ENCODE measurements at places on chromosomes 3 and 15. TPM values are rescaled to one million over a fixed set of nuclear protein-coding genes. Genes with fewer than 3 reads are reported as not detected.

DNA sequence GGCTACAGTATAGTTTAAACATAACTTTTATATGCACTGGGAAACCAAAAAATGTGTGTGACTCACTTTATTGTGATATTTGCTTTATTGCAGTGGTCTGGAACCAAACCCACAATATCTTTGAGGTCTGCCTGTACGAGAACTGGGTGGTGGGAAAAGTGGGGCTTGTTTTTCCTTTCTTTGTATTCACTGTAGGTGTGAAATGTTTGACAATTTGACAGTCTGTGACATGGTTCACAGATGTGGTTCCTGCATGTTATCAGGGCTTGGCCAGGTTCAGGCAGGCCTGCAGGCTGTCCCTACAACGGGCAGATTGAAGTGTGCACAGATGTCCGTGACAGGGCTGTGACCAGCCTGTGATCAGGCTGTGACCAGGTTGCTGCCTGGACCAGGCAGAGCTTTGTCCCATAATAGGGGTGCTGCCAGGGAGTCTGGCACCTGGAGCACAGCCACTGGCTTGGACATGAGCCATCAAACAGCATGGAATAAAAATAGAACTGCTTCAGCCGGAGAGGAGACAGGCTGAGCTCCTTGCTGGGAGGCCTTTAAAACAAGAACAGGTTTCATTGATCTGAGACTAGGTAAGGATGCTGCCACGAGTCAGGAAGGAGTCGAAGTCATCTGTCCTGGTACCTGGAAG lies 61.0 kb downstream of the KLF13 start:
- H3K4me3 ChIP-seq, result peak overlapping the region; percentile 53
- DNase-seq, result peak; percentile 51

DNA sequence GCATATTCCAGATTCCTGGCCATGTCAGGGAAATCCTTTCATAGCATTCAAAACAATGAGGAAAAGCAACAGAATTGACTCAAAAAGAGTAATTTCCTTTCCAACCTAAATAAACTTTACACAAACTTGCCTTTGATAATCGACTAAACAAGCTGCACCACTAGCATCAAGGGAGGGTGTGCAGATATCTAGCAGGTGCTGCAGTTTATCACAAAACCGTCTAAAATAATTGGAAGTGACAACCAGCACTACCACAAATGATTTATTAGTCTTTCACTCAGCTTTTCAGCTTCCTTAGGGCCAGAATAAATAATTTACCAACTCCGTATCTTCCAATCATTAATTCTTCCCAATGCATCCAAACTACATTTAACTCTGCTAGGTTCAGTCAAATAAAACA lies 71.7 kb downstream of the TBC1D5 start:
- no peak overlapping the region for H3K27ac ChIP-seq
- no peaks in the 10 kb centered on the region for H3K27me3 ChIP-seq
- H3K36me3 ChIP-seq, result peaks cover 5% of the 10 kb centered on the region
- no peak overlapping the region for H3K4me3 ChIP-seq
- no peaks in the 10 kb centered on the region for H3K4me1 ChIP-seq
- DNase-seq, result no peak

Gene PFKFB4
- 33.3 TPM for total RNA-seq

Gene TTLL3
- total RNA-seq, result 50.8 TPM

- peaks cover 34% of the 10 kb centered on the region for H3K4me1 ChIP-seq
- DNase-seq, result no peak
- peaks cover 9% of the 10 kb centered on the region for H3K27me3 ChIP-seq
- peak overlapping the region; percentile 75 for H3K4me3 ChIP-seq
These were observed 12.6 kb upstream of the ADPGK start for GRCh38 chr15:72796210-72796514.

Measured in activated CD4-positive, alpha-beta memory T cell treated with anti-CD3 and anti-CD28 coated beads, Interleukin-2, amount 10 ng/mL, durations not matched to agents 7 days and 5 days (primary cell).